ENCODE measurements at places on chromosomes 2 and 18.

- no peak for DNase-seq
Measured at GRCh38 chr2:234904785-234905184, 47.0 kb upstream of the SH3BP4 start.

DNA sequence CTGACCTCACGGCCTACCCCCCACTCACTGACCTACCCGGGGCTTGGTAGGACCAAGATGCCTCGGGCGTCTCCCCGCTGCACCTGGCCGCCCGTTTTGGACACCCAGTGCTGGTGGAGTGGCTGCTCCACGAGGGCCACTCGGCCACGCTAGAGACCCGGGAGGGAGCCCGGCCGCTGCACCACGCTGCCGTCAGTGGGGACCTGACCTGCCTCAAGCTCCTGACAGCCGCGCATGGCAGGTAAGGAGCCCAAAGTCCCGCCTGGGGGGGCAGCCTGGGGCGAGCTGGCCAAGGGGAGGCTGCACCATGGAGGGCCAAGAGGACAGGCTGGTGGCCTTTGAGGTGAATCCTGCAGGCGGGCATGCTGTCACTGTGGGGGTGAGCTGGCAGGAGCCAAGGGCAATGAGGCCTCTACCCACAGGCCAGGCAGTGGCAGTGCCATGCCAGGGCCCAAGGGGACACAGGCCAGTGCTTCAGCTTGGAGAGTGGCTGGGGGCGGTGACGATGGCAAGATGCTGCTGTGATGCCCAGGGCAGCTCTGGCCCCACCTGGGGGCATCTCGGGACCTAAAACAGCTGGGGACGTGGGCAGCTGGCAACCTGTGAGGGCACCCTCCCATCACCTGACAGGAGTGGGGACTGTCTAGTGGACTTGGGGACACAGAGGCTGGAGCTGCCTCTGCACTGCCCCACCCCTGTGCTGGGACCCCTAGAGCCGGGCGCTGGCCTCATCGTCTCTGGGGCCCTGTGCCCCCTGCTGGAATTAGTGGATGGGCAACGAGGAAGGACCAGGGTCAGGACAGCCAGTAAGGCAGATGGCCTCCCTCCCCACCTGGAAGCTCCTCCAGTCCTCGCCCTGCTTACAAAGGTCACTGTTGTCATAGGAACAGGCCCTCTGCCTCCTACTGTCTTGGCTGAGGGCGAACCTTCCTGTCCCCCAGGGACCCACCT, 2.0 kb downstream of the ESPNL start:
- no peak for DNase-seq

- no peak for DNase-seq
Measured at GRCh38 chr2:189485146-189485545, 43.9 kb downstream of the WDR75 start.

DNA sequence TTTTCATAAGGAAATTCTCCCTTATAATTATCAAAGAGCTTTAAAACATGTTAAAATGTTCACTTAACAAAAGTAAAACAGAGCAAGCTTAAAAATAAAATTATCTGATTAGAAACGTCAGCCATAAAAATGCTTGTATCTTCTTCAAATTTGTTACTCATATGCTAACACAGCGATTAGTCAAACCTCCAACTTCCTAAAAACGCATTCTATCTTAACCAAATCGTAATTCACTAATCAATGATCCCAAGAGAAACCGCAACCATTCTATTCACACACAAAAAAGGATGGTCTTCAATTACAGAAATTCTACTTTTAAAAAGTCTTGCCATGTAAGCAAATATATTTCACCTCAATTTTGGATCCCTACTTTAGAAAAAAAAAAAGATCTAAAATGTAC, 1.9 kb downstream of the STK17B start:
- no peak for DNase-seq

GRCh38 chr2:742221-742620, 65.0 kb upstream of the TMEM18 start:
- DNase-seq, result no peak

GRCh38 chr2:189411860-189412259, 29.4 kb upstream of the WDR75 start:
- peak; percentile 94 for DNase-seq

GRCh38 chr2:112794841-112795240, 10.5 kb upstream of the IL1A start:
- no peak for DNase-seq

DNA sequence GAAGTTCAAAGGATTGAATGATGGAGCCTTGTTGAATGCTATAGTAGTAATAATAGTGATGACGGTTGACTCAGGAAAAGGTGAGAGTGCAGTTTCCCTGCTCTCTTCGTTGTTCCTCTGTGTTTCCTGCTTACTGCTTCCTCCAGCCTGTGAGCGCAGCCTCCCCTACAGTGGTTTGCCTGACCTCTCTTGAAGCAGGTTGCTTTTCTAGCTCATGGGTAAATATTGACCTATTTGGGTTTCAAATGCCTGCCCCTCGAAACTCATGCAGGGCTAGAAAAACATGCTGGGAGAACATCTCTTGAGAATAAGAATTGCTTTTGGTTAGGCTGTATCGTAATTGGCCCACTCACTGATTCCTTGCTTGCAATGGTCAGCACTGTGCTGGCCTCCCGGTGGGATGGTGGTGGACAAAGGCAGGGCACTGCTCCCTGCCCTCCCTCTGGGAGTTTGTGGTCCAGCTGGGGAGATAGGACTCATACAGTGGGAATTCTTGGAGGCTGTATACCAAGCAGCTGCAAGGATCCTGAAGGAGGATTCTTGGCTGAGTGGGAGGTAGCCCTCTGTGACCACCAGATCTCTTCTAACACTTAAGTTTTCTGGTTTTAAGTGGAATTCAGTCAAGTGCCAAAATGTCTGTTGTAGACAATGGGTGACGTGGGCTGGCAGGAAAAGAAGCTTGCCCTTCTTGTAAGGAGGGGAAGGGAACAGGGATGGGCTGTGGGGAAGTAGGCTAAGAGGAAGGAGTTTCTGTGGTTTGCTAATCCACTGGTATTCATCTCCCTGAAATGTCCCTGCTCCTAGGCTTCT, 5.4 kb upstream of the RNF181 start:
- DNase-seq, result peak; percentile 75

DNA sequence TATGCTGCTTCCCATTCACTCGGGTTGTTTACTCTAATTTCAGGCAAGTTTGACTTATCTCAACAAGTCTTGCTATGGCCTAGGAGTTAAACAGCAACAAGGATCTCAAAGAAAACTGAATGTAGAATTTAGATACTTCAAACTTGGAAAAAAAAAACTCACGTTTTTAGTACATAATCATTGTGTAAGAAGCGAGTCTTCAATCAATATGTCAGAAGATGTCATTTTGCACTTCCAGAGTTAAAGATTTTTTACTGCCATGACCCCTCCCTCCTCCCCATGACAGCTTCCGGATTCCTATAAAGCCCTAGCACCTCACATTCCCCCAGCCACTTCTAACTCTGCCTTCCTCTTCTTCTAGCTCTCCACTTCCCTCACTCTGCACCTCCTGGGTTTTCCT, 133.4 kb downstream of the SS18 start:
- DNase-seq, result no peak

- DNase-seq, result peak; percentile 53
Measured at GRCh38 chr2:168663993-168664392, 138.4 kb upstream of the NOSTRIN start.
